Activated CD8-positive, alpha-beta memory T cell treated with anti-CD3 and anti-CD28 coated beads for 4 hours (primary cell): ENCODE measurements at places on chromosomes 5 and 9.

- no peak for DNase-seq
These were observed 95.3 kb upstream of the ITGA2 start for GRCh38 chr5:52893863-52894262.

DNA sequence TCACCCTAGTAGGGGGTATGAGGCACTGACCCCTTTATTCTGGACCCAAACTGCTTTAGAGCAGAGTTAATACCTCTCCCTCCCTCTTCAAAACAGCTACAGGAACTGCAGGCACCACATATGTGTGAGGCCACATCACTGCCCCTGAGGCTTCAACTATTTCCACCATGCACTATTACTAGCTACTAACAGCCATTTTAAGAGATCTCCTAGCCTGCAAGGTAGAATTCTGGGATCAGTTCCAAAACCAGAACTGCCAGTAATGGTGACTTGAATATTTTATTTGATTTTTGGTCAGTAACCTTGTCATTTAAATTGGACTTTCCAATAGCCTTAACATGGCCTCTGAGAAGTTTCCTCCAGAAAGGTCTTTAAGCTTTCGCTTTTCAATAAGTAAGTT, 55.3 kb upstream of the FSD1L start:
- DNase-seq = no peak

DNA sequence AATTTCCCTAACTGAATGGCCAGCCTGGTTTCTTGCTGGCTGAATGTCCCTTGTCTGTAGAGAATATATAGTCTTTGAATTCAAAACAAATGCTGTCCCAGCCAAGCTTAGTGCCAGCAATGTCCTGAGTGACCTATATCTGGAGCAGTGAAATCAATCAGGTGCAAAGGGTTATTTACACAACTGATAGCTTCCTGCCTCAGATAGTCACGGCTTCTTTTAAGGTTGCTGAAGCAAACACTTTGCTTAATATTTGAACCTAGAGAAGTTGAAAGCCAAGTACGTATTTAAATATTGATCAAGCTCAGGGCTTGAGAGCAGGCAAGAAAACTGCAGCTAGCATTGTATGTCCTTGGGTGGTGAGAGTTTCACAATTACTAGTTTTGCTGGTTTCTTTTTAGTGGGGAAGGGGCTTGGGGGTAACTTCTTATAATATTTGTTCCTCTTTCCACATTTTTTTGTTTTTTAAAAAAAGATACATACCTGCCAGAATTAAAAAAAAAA, 2.0 kb upstream of the ARHGEF28 start:
- DNase-seq = no peak

DNA sequence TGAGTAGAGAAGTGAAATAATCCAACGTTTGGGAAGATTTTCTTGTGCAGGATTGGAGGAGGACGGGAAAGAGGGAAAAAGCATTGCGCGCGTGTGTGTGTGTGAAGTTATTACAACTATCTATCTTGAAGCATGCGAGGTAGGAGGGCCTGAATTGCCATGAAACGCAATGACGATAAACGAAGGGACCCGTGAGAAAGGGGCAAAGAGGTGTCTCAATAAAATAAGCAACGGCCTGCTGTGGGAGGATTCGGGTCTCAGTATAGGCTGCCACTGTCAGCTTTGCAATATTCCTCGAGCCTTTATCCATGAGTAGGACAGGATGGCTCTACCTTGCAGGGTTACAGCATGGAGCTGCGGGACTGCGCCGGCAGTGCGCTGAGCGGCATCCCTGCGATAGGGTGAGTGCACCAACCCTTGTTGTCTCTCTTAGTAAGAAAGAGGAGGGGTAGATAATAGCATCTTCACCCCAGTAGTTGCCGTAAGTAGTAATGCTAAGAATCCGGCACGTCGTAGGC, 631 bp upstream of the RCL1 start:
- no peak for DNase-seq
